Fibroblast of the aortic adventitia (primary cell): ENCODE measurements at places on chromosomes 5 and 9. TPM values are rescaled to one million over a fixed set of nuclear protein-coding genes. Genes with fewer than 3 reads are reported as not detected.
A peak's percentile ranks its signal among the peaks of the same experiment; 100 is the strongest.

DNA sequence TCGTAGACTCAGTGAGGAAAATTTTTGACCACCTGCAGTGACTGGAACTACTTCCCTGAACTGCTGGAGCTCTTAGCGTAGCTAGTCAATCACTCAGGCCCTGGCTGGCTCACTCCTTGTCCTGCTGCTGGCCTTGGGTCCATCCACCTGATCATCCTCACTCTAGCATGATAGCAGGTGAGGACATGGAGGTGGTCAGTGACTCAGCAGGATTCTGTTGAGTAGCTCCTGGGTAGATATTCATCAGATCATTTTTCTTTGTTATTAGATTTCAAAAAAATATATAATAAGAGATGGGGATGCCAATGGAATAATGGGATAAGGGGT lies 25.0 kb upstream of the SEMA4D start:
- no peak for DNase-seq

DNA sequence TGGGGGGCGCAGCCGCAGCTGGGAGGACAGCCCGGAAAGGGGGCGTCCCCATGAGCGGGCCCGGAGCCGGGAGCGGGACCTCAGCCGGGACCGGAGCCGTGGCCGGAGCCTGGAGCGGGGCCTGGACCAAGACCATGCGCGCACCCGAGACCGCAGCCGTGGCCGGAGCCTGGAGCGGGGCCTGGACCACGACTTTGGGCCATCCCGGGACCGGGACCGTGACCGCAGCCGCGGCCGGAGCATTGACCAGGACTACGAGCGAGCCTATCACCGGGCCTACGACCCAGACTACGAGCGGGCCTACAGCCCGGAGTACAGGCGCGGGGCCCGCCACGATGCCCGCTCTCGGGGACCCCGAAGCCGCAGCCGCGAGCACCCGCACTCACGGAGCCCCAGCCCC lies 47.0 kb downstream of the TJP2 start:
- DNase-seq: no peak

DNA sequence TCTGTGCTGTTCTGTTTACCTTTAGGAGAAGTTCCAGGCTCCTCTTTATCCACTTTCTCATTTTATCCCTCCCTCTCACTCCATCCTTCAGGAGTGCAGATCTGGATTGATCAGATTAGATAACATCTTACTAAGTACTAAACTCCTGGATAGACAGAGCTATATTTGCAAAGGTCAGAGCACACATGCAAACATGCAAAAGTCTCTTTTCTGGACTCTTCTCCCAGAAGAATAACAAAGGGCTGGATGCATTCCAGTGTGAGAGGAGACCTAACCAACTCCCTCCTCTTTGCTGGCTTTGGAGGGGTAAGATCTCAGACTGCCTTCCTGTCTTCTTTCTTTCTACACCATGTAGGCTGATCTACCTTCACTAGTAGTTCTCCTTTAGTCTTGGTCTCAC lies 21.4 kb downstream of the GARNL3 start:
- DNase-seq: peak; percentile 11

- DNase-seq: peak; percentile 82
These were observed 25.0 kb upstream of the HMCN2 start for GRCh38 chr9:130240410-130241197.

GRCh38 chr9:91991721-91992341 lies 41.8 kb upstream of the ROR2 start:
- DNase-seq: peak; percentile 12

DNA sequence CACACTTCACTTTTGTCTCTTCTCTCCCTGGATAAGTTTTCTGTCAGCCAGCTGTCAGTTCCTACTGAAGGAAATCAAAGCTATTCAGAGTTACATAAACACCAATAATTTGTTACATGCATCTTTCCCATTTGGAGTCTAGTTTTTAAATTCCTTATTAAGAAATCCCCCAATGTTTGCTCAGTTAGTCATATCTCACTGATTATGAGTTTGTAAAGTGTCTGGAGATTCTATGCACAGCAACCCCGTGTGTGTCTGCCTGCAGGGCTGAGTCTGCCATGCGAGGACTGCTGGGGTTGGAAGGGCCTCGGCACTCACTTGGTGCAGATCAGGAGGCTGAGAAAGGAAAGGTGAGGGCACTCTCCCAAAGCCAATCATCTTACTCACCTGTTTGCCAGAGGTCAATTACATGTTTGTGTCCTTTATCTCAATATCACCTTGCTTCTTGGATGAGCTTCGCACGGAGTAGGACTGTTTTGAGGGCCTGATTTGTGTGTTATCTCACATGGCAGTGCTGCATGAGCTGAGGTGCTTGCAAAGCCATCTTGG lies 3.3 kb downstream of the ANKRD34B start:
- DNase-seq: no peak

- DNase-seq: no peak
These were observed 27.8 kb upstream of the SEMA4D start for GRCh38 chr9:89525446-89526374.

DNA sequence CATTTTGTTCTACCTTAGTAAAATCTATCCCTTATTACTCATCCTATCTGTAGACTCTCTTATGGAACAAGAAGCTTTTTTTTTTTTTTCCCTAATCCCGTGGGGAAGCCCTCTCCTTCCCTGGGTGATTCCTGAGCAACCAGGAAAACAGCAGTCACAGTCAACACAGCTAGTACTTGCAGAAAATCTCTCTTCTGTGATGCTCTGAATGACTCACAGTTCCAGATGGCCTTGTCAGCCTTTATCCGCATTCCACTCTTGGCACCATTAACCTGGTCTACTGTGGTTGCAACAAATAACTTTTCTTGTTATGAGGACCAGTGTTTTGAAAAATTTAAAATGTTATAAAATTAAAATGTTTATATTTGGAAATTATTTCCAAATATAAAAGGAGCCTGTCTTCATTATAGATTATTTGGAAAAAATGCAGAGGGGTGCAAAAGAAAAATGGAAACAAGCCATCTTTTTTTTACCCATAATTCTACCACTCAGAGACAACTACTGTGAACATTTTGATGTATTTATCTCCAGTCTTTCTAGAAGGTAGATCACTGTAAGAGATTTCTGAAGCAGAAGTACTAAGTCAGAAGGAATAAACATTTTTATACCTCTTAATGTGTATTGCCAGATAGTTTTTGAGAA lies 486.7 kb downstream of the RAB3C start:
- peak; percentile 89 for DNase-seq

- DNase-seq: no peak
These were observed 1857.8 kb upstream of the WWC1 start for GRCh38 chr5:166433679-166434078.

GRCh38 chr5:65800775-65801174 lies 78.8 kb downstream of the NLN start:
- DNase-seq: peak; percentile 21

- DNase-seq: no peak
These were observed 14.9 kb downstream of the BRD3OS start for GRCh38 chr9:134040176-134040565.

DNA sequence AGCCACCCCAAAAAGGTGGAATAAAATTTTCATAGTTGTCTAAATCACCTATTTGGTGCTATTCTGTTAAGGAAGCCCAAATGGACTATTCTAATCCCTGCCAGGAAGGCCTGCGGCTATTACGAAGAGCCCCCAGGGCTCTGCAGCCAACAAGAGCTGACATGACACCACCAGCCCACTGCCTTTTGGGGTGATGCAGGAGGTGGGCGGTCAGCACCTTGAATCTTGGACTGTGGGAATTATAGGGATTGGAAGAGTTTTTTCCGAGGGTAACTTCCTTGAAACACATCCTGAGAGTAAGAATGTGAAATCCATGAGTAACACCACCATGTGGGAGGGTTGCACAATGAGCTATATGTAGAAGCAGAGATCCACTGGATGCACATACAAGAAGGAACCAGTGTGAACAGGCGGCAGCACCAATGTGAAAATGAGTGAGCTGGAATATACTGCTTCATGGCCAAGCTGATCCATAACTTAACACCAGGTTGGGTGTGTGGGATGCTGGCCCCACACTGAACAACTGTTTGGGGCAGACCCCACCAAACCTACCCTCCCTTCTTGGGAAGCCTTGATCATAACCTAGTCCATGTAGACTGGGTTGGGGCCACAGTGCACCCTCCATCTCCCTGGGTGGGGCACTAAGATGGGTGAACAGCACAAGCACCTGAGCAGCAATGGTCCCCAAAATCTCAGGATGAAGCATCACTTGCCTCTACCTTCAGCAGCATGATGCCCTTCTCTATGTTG lies 239.0 kb downstream of the FSTL4 start:
- DNase-seq: peak; percentile 6

- no peak for DNase-seq
These were observed 117.2 kb downstream of the ADAMTS16 start for GRCh38 chr5:5257353-5257752.

- DNase-seq: no peak
These were observed 470.7 kb upstream of the GRIN3A start for GRCh38 chr9:102209176-102209575.

DNA sequence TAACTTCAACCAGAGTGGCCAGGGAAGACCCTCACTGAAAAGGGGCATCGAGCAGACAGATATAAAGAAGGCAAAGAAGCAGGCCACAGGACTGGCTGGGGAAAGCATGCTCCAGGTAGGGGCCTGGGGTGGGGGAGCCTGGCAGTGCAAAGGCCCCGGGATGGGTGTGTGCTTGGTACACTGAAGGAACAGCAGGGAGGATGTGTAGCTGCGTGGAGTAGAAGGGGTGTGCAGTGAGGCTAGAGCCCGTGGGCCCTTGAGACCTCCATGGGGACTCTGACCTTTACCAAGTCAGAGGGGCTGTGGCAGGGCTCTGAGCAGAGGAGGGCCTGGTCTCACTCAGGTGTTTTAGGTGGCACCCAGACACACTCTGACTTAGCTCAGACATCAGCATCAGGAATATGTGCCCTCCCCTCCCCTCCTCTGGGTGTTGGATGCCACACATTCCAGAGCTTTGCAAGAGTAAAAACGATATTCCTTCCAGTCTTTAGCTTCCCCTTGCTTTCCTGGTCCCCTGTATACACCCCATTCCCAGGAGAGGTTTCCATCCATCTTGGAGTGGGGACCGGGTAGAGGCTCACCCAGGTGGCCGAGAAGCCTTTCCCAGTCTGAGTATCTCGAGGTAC lies 7.6 kb downstream of the TRIM7 start:
- no peak for DNase-seq

GRCh38 chr9:70402213-70402612 lies 12.2 kb downstream of the KLF9 start:
- DNase-seq: no peak

DNA sequence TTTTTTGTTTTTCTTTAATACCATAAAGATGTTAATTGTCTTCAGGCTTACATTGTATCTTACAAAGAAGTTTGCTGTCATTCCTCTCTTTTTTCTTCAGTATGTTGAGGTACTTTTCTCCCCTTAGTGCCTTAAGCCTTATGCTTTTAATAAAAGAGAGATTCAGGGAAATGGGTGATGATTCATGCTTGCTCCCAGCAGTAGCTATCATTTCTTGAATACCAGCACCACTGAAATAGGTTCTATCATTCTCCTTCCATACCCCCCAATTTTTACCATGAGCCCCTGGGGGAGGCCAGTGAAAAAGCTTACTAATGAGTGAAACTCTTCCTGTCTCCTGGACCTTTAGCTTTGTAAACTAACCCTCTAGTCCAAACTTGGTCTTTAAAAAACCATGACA lies 165.0 kb downstream of the FBXL7 start:
- DNase-seq: peak; percentile 28

GRCh38 chr9:102483651-102484050 lies 511.5 kb upstream of the CYLC2 start:
- no peak for DNase-seq

DNA sequence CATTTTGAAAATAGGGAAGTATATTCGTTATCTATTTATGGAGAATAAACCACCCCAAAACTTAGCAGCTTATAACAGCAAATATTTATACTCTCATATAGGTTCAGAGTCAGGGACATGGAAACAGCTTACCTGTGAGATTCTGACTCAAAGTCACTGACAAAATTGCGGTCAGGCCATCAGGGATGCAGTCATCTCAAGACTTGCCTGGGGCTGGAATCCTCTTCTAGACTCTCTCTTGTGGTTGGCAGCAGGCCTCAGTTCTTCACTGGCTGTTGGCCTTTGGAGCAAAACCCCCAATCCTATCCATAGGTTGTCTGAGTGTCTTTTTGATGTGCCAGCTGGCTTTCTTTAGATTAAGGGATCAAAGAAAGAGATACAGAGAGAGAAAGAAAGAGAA lies 275.6 kb downstream of the SEC61B start:
- no peak for DNase-seq

GRCh38 chr5:149518620-149519019 lies 32.6 kb downstream of the CSNK1A1 start:
- no peak for DNase-seq

DNA sequence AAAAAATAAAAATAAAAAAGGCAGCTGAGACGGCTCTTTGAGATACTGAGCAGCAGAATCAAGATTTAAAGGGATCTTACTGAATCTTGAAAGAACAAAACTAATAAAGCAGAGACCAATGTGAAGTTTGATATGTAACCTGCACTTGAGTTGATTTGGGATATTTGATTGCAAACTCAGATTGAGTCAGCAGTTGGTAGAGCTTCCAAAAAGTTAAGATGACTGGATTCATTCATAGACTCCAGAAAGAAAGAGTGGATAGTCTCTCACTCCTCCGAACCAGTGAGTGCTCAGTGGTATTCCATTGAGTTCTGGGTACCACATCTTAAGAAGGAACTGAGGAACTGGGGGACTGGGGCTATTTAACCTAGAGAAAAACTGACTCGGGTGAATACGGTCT lies 52.7 kb upstream of the TESK1 start:
- DNase-seq: peak; percentile 30

DNA sequence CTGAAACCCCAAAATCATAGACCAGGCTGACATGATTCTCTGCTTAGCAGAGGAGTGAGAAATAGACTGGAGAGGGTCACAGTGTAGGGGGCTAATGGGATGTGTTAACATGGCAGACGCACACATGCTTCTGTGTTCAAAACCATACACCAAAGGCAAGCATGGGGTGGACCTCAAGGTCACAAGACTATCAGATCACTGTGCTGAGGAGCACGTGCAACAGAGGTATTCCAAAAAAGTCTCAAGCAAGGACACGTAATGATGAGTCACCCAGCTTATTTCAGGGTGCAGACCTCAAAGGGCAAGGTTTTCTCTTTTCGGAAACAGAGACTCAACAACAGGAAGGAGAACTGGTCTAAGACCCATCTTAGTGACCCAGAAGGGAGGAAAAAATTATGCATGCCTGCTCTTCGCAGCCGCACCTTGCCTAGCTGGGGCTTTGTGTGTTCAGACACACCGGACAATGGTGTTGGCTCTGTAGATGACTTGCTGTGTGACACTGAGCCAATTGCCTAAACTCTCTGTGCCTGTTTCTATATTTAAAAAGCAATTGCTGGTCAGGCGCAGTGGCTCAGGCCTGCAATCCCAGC lies 20.3 kb downstream of the WHRN start:
- DNase-seq: peak; percentile 64

TNFSF15 gene
- total RNA-seq: 0.41 and 2.4 TPM in 2 replicates

GRIN3A gene
- 0.09 TPM in 1 of 2 replicates, not detected in the other for total RNA-seq

ADAMTS16 gene
- total RNA-seq: 0.27 TPM in 1 of 2 replicates, not detected in the other

PCDHB16 gene
- total RNA-seq: 0.25 and 0.36 TPM in 2 replicates

PTTG1 gene
- total RNA-seq: 107 and 154 TPM in 2 replicates

LHX6 gene
- total RNA-seq: not detected in 2 replicates

GOLGA1 gene
- 13.9 and 53.1 TPM in 2 replicates for total RNA-seq

MYMK gene
- not detected in 2 replicates for total RNA-seq

FAM151B gene
- total RNA-seq: 6.8 and 11.2 TPM in 2 replicates
